ENCODE measurements at places on chromosomes 4 and X.

GRCh38 chr4:94995684-94996394 lies 238.1 kb downstream of the BMPR1B start:
- peak; percentile 26 for DNase-seq

DNA sequence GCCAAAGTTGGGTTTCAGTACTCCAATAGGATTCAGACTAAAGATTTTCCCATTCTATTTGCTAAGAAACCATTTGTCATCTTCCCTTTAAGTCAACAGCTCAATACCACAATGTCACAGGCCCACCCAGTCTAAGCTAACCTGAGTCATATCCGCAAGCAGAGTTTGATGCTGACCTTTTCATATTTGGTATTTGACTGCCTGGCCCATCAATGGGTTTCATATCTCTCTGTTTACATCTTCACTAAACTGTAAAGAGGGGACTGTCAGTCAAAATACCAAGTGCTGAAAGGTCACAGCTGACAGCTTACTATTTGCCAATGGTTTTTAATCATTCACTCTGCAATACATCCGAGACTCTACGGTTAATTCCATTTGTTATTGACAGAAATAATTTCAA lies 707.5 kb upstream of the ACTRT1 start:
- no peak for DNase-seq

DNA sequence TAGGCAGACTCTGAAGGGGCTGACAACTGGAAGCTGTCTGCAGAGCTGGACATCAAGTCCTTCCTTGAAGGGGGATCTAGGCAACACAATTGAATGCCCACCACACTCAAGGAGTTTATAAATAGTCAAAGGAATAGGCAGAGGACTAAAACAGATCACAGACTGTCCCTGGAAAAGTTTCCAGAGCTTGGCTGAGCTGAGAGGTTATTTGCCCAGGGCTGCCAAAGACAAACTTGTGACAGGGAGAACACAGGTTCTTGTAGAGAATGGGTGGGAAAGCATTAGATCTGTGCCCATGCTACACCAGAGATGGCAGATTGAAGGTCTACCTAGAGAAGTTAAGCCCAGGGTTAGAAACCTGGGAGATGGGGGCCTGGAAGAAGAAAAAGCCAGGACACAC lies 344.6 kb downstream of the MID1IP1 start:
- no peak for DNase-seq

DNA sequence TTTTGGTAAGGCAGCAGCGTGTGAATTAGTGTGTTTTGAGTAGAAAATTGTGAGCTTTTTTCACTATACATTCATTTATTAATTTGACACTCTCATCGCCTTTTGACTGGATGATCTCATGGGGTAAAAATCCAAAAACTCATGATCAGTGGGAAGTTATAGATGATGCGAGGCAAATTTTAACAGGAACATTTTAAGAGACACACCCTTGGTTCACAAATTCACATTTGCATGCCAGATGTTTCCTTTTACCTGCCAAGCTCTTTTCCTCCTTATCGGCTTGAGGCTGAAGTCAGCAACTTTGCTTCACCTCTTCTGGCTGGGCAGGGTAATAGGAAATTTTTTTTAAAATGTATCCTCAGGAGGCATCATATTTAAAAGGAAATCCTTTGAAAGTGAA lies 318.0 kb upstream of the HS3ST1 start:
- no peak for DNase-seq

- DNase-seq: peak; percentile 74
These were observed 45.9 kb downstream of the HMGB2 start for GRCh38 chr4:173288296-173288695.

GRCh38 chrX:105331244-105331643 lies 110.8 kb upstream of the TEX13A start:
- no peak for DNase-seq

GRCh38 chr4:189050643-189051042 lies 890.0 kb upstream of the FRG1 start:
- no peak for DNase-seq

GRCh38 chr4:146269228-146269653 lies 54.9 kb downstream of the REELD1 start:
- no peak for DNase-seq

GRCh38 chr4:100721490-100721889 lies 203.7 kb upstream of the EMCN start:
- no peak for DNase-seq

DNA sequence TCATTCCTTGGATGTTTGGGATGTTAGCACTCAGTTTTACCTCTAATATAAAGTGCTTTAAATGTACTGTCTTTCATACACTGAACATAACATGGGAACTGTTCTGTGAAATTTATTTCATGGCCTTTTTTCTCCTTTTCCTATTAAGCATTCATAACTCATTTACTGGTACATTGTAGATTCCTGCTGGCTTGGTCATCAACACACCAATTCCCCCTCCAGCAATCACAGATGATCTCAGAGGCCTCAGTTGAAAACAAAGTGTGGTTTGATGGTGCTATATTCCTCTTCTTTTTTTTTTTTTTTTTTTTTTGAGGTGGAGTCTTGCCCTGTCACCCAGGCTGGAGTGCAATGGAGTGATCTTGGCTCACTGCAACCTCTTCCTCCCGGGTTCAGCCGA lies 61.9 kb upstream of the FAM47B start:
- no peak for DNase-seq

DNA sequence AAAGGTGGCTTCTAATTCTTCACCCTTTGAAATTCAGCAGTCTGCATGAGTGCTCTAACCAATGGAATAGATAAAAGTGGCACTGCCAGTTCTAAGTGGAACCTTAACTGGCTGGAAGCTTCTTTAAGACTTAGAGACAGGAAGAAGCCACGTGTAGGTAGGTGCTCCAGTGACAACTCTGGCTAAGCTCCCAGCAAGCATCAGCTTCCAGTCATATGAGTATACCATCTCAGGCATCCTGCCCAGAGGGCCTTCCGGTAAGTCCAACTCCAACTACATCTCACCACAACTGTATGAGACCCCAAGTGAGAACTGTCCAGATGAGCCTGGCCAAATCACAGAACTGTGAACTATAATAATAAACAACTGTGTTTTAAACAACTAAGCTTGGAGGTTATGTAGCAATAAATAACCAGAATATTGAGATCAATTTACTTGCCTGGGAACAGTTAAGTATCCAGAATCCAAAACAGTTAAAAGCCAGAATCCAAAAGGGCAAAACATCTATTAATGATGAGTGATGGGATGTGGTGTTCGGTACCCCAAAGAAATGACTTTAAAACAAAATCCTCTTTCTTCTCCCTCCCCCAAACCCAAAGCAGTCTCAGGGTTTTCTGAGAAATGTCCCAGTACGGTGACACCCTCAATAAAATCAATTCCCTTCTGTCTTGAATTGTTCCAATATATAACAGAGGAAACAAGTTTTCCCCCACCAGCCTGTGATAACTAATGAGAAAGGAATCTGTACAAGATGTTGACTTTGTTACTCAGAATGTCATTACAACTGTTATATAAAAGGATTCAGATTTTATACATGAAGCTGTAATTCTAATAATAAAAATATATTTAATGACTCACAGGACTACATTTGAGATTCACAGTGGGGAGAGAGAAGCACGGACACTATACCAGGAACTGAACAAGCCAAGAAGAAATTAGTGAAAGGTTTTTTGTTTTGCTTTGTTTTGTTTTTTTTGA lies 4.2 kb downstream of the TSPAN5 start:
- DNase-seq: no peak

GRCh38 chr4:55124322-55125076 lies 896 bp downstream of the KDR start:
- DNase-seq: peak; percentile 49

GRCh38 chrX:71617742-71618141 lies 569 bp downstream of the CXCR3 start:
- DNase-seq: no peak

- DNase-seq: no peak
These were observed 2085.4 kb downstream of the ARAP2 start for GRCh38 chr4:34158878-34159277.

GRCh38 chrX:107448625-107448997 lies 841 bp upstream of the FRMPD3 start:
- DNase-seq: no peak

DNA sequence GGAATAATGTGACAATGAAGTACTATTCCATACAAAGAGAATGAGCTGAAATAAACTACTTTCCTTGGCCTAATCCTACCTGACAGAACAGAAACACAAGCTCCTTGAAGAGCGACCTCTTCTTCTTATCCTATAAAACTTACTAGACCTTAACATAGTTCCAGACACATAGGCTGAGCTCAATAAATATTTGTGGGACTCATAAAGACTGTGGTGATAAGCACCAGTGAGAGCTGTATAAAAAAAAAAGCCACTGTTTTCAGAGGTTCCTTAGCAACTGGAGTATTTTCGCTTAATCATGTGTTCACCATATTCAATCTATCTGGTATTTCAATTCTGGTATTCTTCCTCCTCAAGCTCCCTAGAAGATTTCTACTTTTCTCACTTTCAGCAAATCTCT lies 1129.6 kb downstream of the STPG2 start:
- no peak for DNase-seq

DNA sequence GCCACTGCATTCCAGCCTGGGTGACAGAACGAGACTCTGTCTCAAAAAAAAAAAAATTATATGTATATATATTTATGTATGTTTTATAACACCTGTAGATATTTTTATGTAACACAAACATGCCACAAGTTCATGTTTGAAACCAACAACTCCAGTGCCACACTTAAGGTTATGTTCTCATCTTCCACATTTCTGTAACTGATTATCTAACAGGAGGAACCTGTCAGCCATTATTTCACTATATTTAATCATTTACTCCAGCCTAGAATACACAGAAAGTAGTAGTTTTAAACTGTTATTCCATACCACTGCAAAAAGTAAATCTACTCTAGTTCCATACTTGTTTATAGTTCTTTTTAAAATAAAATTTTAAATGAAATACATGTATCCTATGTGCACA lies 32.3 kb downstream of the MCUB start:
- DNase-seq: no peak

GRCh38 chr4:184434501-184435066 lies 39.8 kb downstream of the IRF2 start:
- no peak for DNase-seq

- DNase-seq: no peak
These were observed 45.9 kb downstream of the ADGRL3 start for GRCh38 chr4:61246034-61246433.

GRCh38 chrX:128739539-128739938 lies 687.3 kb upstream of the ACTRT1 start:
- DNase-seq: no peak

DNA sequence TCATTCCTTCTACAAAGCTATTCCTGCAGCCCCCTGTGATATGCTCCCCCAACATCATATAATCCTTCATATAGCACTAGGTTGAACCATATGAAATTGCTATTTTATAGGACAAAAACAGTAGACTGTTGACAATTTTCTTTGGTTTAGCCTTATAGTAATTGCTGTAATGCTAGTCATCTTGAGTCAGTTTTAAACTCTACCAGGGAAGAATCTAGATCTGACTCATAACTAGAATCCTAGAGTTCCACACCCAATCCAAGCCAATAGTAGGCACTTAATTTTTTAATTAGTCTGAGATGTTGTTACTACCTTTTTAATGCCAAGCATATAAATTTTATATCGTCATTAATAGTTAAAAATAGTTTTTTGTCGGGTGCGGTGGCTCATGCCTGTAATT lies 136.8 kb downstream of the CHRNA9 start:
- no peak for DNase-seq

DNA sequence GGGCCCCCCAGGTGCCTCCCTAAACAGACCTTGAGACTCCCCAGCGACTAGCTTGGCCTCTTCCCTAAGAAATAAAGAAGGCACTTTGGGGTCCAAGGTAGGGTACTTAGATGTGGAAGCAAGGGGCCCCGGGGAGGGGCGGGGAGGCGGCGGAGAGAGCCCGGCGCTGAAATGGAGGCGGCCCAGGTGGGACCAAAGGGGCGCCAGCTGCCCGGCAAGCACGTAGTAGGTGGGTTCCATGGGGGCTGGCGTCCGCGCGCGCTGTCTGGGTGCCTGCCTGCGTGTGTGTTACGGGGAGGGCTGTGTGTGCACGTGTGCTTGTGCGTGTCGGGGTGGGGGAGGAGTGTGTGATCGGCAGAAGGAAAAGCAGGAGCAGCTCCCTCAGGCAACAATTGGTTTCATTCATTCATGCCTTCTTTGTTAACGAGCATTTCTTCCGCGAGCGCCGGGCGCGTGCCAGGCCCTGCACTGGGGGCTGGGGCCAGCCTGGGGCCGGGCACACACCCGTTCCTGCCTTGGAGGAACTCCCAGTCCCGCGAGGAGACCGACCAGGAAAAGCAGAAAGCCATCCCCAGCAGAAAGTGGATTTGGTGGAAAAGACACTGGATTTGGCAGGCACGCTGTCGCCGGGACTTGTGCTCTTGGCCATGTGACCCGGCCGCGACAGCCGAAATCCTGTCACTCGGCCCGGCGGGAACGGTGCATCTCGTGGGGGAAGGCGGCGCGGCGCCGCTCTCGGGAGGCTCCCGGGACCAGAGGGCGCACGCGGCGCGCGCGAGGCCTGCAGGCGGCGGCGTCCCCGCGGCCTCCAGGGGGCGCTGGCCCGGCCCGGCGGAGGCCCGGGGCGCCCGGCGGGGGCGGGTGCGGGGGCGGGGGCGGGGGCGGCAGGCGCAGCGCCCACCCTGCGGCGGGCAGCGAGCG lies 3.3 kb upstream of the DUSP9 start:
- DNase-seq: peak; percentile 56

DNA sequence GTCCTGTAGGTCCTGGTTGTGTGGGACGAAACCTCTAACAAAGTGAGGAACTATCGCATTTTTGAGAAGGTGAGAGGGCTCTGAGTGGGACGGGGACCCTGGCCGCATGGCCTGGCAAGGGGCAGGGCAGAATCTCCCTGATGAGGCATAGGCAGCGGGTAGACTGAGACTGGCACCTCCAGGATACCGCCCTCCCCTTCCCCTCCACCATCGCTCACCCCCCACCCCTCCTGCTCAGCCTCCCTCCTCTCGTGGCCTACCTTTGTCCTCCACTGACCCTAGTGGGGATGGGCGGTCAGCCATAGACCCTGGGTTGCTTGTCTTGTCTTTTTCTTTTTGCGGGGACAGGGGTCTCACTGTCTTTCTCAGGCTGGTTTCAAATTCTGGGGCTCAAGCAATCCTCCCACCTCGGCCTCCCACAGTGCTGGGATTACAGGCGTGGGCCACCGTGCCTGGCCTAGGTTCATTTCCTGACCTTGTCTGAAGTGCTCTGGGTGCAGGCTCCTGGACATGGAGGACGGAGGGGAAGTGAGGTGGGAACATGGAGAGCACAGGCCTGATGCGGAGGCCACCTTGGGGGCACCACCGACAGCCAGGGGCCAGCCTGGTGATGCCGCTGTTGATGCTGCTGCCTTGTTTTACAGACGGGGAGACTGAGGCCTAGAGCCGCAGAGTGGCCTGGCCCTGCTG lies 10.5 kb upstream of the ADD1 start:
- DNase-seq: no peak

- DNase-seq: no peak
These were observed 29.8 kb upstream of the TEX13C start for GRCh38 chrX:125289920-125290319.

GRCh38 chrX:66625525-66625924 lies 13.4 kb downstream of the EDA2R start:
- no peak for DNase-seq
